ENCODE measurements at places on chromosomes 11 and 22.
A peak's percentile ranks its signal among the peaks of the same experiment; 100 is the strongest.

GRCh38 chr22:20786536-20786979, 12.6 kb downstream of the SERPIND1 start:
- no peak for DNase-seq

GRCh38 chr11:102566112-102566511, 35.6 kb upstream of the MMP7 start:
- no peak for DNase-seq

- DNase-seq = no peak
These were observed 8.5 kb upstream of the CREBZF start for GRCh38 chr11:85673393-85673792.

DNA sequence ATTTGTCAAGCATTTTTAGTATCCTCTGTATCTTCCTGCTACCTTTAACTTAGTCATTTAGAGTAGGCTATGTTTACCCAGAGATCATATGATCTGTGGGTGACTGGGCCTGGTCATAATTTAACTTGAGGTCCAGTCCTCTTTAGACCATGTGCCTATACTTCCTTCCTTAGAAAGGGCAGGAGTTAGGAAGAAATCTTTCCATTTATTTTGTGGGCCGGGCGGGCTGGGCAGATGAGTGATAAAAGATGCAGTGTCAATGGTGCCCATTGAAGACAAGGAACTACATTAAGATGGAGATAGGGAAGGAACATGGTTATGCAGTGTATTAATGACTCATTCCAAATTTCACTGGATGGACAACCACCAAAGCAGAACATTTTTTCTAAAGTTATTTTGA, 30.9 kb upstream of the PDE3B start:
- DNase-seq = no peak

DNA sequence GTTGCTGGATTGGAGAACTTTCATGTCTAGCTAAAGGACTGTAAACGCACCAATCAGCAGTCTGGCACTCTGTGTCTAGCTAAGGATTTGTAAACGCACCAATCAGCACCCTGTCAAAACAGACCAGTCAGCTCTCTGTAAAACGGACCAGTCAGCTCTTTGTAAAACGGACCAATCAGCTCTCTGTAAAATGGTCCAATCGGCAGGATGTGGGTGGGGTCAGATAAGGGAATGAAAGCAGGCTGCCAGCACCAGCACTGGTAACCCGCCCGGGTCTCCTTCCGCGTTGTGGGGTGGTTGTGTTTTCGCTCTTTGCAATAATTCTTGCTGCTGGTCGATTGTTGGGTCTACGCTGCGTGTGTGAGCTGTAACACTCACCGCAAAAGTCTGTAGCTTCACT, 11.3 kb downstream of the MYO18B start:
- DNase-seq = no peak

GRCh38 chr11:45748801-45749200, 56.1 kb upstream of the SLC35C1 start:
- DNase-seq = no peak

DNA sequence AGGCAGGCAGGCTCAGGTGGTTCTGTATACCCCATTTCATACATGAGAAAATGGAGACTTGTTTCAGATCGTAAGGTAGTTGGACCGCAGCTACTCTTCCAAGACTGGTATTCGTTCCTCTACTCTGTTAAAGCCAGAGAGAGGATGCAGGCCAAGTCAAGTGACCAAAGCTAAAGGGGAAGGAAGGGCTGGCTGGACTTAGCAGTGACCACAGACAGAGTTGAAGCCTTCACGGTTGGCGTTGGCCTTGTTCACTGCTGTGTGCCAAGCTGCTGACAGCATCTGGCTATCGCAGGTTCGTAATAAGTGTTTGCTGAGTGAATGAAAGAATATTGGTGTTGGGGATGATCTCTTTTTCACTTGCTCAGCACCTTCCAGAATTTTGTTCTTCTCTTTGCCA, 64.2 kb downstream of the PTPRJ start:
- DNase-seq = no peak

GRCh38 chr11:107928767-107929507, 689 bp downstream of the RAB39A start:
- DNase-seq = no peak

DNA sequence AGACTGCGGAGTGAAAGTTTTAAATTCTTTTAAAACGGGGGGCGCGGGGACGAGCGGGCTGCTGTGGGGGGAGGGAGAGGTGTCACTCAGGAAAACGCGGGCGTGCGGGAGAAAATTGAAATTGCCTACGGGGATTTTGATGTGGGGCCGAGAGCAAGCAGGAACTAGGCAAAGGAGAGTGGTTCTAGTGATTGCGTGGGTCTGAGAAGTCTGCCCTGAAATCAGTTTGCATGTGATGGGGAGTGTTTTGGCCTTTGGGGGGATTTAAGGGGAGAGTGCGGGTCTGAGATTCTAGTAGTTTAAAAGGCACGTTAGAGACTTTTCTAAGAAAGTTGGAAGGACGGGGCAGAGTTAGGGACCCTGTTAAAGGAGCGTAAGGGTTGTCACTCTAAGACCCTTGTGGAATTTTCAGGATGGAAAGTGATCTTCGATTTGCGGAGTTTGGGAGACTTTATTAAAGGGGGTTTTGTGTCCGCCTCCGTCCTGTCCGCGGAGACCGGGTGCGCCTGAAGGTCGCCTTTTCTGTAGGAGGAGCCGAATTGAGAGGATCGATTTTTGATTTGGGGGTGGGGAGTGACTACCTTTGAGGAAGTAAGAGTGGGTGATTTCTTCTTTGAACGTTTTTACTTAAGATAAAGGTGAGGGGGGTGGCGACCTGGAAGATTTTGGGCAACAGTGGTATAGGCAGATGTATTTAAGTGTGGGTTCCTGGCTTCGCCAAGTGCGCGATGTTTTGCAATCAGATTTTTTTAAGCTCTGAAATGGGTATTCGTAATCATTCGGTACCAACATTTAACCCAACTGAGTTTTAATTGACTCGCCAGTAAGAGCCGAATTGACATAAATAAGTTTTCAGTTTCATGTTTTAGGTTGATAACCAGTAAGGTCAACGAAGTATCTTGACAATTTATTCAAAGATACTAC, 1.1 kb downstream of the EED start:
- DNase-seq = no peak

GRCh38 chr11:116857936-116858335, 20.5 kb upstream of the APOA1 start:
- no peak for DNase-seq

- no peak for DNase-seq
These were observed 657 bp downstream of the CWC15 start for GRCh38 chr11:94972700-94973098.

- DNase-seq = no peak
These were observed 56.1 kb downstream of the PITPNB start for GRCh38 chr22:27863001-27863400.

DNA sequence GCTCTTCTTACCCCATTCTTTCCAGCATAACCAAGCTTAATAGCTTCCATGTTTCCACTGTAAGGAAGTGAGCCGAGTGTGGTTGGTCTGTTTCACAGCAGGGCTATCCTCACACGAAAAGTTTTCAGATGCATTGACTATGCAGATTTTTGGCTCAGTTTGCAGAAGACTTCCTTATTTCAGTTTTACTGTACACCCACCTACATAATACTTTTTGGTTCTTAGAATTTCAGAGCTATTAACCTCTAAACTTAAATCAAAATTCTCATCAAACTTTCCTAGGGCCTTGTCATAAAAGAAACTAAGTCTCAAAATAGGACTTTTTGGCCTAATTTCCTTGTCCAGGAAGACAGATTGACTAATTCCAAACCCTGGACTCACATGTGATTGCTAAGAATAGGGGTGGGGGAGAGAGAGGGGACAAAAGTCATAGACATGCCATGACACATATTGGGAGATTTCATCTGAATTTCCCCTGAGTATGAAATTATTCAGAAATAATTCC, 7.3 kb upstream of the EHF start:
- DNase-seq = no peak

DNA sequence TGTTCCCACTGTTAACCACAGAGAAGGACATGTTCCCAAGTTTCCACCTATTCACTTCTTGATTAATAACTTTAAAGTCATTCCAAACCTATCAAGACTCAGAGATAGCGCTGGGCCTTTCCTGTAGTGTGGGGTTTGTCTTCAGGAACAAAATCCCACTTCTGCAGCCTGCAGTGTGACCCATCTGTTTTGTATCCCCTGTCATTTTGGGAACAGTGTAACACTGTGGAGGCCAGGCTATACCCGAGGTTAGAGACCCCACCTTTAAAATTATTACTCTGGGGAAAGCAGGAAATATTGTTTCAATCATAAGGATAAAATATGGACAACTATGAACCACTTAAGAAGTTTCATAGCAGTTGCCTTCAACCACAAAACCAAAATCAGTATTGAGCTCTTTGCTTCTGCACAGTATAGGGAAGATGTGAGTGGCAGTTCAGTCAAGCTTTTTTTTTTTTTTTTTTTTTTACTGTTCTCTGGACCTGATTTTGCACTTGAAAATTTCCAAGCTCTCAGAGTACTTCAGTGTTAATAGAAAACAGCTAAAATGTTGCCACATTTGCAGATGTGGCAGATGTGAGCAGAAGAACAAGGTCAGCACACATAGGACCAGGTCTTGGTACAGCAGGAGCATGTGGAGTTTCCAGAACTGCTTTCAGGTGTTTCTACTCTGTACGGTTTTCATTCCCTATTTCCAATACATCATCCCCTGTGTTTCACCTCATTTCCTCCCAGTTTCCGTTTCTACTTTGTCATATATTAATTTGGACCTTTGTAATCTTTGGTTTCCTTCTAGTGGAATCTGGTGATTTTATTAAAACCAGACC, 121.5 kb downstream of the MAML2 start:
- no peak for DNase-seq

DNA sequence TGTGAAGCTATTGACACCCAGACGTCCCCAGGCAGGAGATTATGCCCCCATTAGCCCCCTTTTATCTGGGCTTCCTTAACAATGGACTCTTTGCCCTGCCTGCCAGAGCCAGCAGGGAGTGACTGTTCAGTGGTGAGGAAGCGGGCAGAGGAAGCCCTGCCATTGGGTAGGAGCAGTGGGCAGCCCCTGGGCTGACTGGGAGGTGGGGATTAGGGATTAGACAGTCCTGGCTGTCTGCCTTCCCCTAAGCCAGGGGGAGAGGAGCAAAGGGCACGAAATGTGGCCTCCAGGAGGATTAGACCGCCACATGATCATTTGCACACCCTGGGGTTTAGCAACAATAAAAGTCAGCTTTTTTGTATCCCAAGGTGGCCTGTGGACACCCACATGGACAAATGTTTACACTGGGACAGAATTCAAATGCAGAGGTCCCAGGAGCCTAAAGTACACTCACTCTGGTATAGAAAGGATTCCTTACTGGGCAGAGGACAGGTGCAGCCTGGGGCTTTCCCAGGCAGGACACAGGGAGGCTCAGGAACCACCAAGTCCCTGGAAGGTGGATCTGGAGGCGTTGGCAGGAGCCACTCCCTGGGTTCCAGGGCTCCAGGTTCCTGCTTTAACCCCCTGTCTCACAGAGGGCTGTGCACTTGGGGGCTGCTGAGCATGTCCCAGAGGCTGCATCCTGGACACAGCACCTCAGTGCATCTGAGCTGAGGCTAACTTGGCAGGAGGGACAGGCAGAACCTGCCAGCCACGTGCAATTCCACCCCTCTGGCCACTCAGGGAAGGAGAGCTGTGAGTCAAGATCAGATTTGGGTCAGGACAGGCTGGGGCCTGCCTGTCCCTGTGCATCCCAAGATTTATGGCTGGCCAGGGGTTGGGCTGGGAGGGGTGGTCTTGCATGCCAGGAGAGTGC, 2.1 kb downstream of the PNPLA3 start:
- DNase-seq = no peak

- DNase-seq = no peak
These were observed 67.9 kb downstream of the ZC3H12C start for GRCh38 chr11:110161061-110161460.

GRCh38 chr11:103903621-103904323, 132.7 kb upstream of the DDI1 start:
- DNase-seq = no peak

- no peak for DNase-seq
These were observed 354.6 kb upstream of the DDI1 start for GRCh38 chr11:103681855-103682254.

DNA sequence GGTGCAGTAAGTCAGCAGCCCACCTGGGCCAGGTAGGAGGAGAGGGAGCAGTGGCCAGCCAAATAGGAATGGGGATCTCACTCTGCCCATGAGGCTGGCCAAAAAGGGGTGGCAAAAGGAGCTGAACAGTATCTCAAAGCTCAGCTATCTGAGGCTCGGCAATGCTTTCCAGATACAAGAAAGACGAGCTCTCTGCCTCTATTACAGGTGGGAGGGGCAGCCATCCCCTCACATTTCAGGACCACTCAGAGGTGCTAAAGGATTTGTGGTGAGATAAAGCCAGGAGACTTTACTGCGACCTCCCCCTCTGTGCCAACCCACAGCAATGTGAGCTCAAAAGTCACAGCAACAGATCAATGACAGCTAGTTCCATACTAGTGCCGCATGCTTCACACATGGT, 42.1 kb upstream of the GALNT18 start:
- no peak for DNase-seq

DNA sequence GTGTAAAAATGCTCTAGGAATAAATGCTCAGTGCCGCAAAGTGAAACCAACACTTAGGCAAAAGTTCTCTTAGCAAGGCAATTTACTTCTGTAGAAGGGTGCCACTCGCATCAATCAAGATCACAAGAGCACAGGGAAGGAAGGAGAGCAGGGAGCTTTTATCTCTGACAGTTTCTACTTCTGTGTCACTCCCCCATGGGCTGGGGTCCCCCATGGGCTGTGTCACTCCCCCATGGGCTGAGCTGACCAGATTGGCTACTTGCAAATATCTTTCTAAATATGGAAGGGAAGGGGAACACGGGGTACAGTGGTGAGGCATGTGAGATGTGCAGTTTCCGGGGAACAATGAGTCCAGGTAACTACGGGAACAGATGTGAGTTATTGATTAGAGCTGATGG, 397 bp downstream of the OR52N2 start:
- no peak for DNase-seq

GRCh38 chr11:5317292-5317691, 6.8 kb downstream of the OR51B2 start:
- no peak for DNase-seq

DNA sequence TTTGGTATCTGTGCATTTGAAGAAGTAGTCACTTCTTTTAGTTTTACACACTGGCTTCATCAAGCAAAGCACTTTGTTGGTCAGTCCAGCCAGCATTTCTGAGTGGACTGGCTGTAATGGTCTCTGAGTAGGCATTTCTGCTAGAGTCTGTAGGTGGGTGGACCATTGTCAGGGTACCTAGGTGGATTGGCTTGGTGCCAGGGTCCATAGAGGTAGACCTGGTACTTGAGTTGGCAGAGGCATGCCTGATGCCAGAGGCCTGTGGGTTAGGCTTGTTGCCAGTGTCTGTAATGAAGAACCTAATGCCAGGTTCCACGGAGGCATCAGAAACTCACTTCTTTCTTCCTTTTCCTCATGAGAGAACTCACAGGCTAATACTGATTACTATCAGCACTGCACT, 157.9 kb upstream of the C11orf87 start:
- DNase-seq = no peak

GRCh38 chr22:41619979-41620588, 759 bp downstream of the DESI1 start:
- DNase-seq = peak; percentile 47

DNA sequence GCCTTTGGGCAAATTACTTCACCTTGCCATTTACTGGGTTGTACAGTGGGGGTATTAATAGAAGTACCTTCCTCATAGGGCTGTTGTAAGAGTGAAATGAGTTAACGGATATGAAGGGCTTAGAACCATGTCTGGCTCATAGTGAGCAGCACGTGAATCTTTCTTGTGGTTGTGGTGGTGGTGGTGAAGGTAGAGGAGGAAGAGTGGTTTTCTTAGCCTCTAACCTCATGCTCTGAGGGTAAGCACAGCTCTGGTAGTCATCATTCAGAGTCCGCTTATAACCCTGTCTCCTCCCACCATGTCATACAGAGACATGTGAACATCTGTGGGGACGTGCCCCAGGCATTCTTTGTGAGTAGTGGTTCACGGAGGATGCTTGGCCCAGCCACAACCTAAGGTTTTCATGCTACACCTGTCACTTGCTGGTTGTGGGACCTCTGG, 43.6 kb downstream of the TEAD1 start:
- peak; percentile 7 for DNase-seq
